ENCODE measurements at places on chromosomes 3 and 15. TPM values are rescaled to one million over a fixed set of nuclear protein-coding genes. Genes with fewer than 3 reads are reported as not detected.

Gene ACTRT3
- total RNA-seq, result 6.1 TPM

Gene FRMD5
- 14.2 TPM for total RNA-seq

Gene CTXN2
- total RNA-seq, result not detected

Gene CADPS
- 0.40 TPM for total RNA-seq

Gene SLC24A1
- 4.4 TPM for total RNA-seq

Gene ITIH4
- 4.8 TPM for total RNA-seq

Gene C3orf62
- total RNA-seq, result 1.1 TPM

Gene SH3BP5
- 12.2 TPM for total RNA-seq

Gene OIP5
- total RNA-seq, result 4.9 TPM

Gene RTP3
- total RNA-seq, result not detected

Gene TRH
- total RNA-seq, result not detected

Data from aortic smooth muscle cell (primary cell).